Urinary bladder (tissue), 4 donors: ENCODE measurements at places on chromosomes 16 and 17. TPM values are rescaled to one million over a fixed set of nuclear protein-coding genes. Genes with fewer than 3 reads are reported as not detected.

The NMRAL1 gene
- 25.2 TPM for total RNA-seq

The KRTAP2-2 gene
- total RNA-seq, result not detected

The MYH8 gene
- 69.6 TPM for total RNA-seq

The RNF222 gene
- total RNA-seq, result not detected

The KRT17 gene
- total RNA-seq, result 33.5 TPM

The PRAC1 gene
- 7.7 TPM for total RNA-seq

The CLEC19A gene
- total RNA-seq, result not detected

The STH gene
- total RNA-seq, result not detected

The CORO6 gene
- total RNA-seq, result 5.2 TPM
